ENCODE measurements at places on chromosomes 1 and 21.

GRCh38 chr21:36396325-36396724 lies 11.1 kb downstream of the CHAF1B start:
- no peak for DNase-seq

- DNase-seq = no peak
These were observed 24.3 kb upstream of the ENO1 start for GRCh38 chr1:8902765-8903164.

DNA sequence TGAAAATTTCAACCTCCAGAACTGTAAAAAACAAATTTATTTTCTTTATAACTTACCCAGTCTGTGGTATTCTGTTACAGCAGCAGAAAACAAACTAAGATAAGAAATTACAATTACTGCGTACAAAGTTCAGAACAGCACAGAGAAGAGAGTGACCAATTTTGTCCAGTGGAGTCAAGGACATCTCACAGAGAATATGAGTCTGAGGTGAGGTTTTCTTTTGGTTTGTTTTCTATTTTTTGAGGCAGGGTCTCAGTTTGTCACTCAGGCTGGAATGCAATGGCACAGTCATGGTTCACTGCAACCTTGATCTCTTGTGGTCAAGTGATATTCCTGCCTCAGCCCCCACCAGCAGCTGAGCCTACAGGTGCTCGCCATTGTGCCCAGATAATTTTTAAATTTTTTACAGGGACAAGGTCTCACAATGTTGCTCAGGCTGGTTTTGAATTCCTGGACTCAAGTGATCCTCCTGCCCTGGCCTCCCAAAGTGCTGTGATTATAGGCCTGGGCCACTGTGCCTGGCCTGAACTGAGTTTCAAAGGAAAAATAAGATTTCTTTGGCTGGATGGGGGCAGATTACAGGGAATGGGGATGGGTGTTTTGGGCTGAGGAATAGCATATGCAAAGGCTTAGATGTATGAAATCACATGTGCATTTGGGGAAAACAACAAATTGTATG lies 201.1 kb upstream of the USP24 start:
- DNase-seq = no peak

DNA sequence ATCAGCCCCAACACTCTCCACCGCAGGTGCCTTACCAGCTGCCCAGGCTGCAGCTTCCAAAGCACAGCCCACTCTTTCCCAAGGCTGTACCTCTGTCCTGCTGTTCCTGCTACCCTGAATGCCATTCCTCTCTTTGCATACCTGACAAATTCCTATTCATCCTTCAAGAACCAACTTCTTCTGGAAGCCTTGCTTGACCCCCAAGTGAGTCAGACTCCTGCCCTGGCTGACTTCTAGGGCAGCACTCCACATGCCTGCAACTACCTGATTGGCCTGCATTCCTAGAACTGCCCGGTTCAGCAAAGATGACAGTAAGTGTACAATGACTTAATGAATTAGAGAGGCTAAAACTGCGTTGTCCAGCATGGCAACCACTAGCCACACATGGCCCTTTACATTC lies 20.8 kb upstream of the PDZK1IP1 start:
- no peak for DNase-seq

GRCh38 chr1:203512848-203513584 lies 19.1 kb downstream of the OPTC start:
- peak; percentile 30 for DNase-seq

DNA sequence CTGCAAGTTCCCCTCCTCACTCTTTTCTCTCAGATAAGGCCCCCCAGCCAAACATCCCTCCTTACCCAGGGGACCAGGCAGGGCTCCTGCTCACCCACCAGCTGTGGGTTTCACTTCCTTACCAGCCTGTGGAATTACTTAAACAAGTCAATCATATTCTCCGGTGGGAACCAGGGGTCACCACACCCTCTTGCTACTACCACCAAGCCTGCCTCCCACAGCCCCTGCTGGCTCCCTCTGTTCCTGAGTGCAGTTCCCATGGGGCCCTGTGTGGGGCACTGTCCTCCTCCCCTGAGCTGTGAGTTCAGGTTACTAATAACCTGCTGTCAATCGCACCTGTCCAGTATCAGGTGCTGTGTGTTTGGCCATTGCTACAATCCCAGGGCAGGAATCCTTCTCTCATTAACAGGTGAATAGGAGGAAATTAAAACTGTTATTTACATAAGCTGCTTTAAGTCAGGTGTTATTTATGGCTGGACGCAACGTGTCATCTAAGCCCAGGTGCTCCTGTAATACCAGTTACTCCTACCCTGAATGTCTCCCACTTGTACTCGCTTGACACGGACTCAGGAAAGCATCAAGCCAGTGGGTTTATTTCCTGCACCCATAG lies 53.1 kb upstream of the LBR start:
- DNase-seq = peak; percentile 64

GRCh38 chr1:237471956-237472355 lies 418.8 kb downstream of the ZP4 start:
- no peak for DNase-seq

GRCh38 chr1:189859385-189859977 lies 618.2 kb downstream of the BRINP3 start:
- DNase-seq = peak; percentile 15

GRCh38 chr1:74245168-74245772 lies 10.1 kb downstream of the TNNI3K start:
- no peak for DNase-seq

- DNase-seq = no peak
These were observed 8.7 kb upstream of the S100A8 start for GRCh38 chr1:153399401-153400055.

DNA sequence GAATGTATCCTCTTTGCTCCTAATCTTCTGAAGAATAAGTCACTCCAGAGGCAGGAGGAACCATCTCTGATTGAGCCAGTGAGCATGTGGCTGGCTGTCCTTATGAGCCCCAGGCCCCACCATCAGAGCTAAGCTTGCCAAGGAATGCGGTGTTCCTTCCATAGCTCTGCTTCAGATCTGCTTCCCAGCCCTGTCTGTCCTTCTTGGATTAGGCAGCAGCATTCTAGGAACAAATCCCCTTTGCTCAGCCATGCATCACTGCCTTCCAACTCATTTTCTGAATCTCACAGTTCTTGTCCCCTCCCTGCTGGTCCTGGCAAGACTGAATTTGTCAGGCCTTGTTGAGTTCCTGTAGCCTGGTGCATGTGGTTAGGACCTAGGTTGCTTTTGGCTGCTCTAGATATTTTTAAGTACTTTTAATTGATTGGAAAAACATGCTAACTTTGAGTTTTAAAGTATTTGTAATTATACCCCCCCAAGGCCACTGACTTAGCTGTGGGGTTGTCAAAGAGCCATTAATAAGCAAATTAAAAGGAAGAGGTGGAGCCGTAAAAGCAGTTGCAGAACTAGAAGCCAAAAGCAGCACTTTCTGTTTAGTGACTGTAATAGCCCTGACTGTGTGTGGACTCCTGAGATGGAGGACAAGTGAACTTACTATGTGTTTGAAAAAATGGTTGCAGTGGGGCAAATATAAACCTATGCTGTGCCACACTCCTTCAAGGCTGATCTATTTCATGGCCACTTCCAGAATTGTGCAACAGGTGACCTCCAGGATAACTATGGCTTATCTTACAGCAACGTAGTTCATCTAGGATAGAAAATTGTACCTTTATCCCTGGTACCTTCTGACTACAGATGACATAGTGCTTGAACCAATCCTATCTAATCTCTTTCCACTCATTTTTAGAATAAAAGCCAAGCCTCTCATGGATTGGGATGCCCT lies 61.3 kb upstream of the BACH1 start:
- no peak for DNase-seq

GRCh38 chr1:51847294-51847920 lies 31.1 kb downstream of the NRDC start:
- no peak for DNase-seq

GRCh38 chr1:200967693-200968468 lies 55.6 kb downstream of the KIF21B start:
- DNase-seq = no peak

GRCh38 chr1:6152181-6152580 lies 27.9 kb downstream of the CHD5 start:
- no peak for DNase-seq

DNA sequence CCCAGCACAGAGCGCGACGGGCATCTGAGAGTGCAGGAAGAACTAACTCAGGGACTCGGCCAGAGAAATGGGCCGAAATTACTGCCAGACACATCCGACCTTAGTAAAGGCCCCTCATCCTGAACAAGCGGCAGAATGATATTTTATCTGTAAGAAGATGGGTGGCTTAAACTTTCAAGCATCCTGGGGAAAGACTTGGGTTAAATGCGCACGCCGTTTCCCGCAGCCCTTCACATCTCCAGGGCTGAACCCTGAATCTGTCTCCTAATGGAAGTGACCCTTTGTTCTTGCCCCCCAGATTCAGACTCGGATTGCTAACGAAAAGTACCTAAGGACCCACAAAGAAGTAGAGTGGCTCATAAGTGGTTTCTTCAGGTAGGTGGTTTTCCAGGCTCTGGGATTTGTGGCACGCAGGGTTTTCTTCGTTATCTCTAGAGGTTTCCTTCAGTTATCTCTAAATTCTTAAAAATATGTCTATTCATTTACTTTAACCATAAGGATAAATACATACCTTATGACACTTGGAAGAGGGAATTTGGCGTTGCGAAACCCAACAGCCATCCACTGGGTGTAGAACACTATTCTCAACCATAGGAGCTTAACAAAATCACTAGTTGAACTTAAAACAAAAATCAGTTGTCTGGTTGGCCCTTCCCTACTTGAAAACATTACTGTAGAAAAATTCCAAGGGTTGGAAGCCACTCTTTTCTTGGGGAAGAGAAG lies 627 bp downstream of the RIIAD1 start:
- DNase-seq = no peak

DNA sequence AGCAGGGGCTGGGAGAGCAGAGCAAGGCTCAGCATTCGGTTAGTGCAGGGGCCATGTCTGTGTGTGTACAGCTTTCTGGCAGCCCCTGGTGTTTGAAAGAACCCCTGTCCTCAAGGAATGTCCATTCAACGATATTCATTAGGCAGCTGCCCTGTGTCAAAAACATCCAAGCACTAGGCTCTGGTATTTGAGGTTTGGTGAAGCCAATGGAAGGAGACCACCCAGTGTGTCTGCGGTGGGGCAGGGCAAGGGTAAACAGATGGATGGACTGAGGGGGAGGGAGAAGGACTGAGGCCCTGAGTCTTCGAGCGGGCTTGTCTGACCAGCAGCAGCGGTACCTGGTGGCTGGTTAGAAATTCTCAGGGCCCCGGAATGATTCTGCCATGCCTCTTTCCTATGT lies 155.6 kb upstream of the KLHDC7A start:
- DNase-seq = no peak

DNA sequence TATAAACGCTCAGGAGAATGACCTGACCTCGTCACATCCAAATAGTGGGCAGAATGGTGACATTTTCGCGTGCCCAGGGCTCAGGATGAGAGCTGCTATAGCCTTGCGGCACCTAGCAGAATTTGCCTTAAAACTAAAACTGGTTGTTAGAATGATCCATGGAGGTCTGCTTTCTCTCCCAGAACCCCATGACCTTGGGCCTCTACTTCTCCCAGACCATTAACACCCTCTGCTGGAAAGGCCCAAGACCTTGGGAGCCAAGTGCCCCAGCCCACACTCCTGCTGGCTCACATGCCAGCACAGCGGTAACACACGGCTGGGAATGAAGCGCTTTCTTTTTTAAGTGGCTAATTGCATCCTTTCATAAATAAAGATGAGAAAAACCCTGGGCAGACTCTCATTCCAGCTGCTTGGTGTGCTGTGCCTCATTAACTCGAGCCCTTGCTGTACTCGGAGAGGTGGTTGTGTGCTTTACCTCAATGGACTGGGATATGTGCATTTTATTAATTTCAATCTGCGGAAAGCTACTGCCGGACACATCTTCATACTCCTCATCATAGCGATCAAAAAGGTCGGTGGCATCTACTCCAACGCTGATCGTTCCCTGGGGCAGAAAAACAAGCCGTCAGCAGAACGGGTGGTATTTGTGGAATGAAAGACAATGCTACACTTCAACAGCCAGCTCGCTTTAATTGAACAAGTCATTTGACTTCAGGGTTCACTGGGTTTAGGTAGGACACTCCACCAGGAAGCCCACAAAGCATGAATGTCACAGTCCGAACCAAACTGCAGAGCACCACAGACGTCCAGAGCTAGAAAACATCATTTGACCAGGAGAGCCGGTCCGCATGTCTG lies 29.0 kb downstream of the THAP3 start:
- DNase-seq = no peak

GRCh38 chr21:28627691-28628090 lies 365.0 kb downstream of the LTN1 start:
- no peak for DNase-seq

DNA sequence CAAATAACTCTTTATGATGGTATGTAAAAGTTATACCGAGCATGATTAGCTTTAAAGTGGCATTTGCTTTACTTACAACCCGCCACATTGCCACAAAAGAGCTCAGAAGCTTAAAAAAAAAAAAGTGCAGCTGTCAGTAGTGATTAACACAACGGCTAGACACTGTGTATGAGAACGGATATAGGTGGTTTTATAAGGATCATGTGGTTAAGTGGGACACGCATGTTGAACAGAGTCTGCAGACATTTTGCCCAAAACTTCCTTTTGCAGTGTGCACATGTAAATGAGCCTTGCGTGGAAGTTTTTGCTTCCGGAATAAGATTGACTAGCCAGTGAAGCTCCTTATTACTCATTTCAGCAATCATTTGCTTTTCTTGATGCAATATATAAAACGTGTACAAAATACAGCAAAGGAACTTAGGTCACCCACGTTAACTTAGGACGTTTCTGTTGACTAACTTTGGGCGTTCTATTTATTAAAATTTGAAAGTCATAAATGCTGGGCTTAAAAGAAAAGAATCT lies 58.7 kb upstream of the RGS1 start:
- DNase-seq = peak; percentile 73

DNA sequence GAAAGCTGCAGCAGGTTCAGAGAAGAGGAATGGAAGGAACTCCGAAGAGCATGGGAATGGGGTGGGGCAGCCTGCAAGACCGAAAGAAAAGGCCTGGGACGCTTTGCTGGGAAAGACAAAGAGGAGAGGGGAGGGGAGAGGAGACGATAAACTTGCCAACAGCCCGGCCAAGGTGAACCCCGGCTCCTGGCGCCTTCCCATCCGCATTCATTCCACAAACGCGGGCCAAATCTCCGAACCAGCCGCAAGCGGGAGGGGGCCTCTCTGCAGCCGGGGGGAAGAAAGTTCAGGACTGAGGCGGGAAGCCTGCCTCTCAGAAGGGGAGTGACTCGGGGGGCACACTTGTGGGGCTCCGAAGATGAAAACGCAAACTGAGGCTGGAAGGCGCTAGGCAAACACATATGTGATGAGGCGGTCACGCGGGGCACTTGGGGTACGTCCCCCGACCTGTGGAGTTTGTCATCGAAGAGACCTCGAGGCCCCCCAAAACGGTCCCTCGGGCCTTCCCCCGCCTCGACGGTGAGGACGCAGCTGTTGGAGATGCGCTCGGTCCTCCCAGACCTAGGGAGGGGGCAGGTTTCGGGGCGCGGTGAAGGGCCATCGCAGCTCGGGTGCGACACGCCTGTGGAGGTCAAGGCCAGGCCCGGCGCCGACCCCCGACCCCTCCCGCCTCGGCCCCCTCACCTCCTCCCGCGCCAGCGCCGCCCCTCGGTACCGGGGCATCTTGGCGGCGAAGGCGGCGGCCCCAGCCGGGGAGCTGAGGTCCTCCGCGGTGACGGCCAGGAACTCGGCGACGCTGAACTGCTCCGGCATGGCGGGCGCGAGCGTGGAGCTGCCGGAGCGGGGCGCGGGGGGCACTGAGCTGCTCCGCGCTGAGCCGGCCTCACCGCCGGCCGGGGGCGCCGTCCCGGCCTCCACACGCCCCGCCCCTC lies at the start of gene ASAP3:
ASAP3 (minus strand) TSS at position 859 of the 932 bp plus-strand sequence; CDS start at position 813, 46 bp downstream.
- no peak for DNase-seq

GRCh38 chr1:102836991-102837390 lies 271.3 kb downstream of the COL11A1 start:
- no peak for DNase-seq

- DNase-seq = no peak
These were observed 50.2 kb downstream of the PRRX1 start for GRCh38 chr1:170714163-170714562.

GRCh38 chr1:155226910-155227260 lies 18.4 kb downstream of the MTX1 start:
- peak; percentile 51 for DNase-seq

Measured in activated CD4-positive, alpha-beta T cell treated with anti-CD3 and anti-CD28 coated beads, Interleukin-2, amount 10 ng/mL, durations not matched to agents 7 days and 5 days (primary cell).